ENCODE measurements at places on chromosomes 6 and 20. TPM values are rescaled to one million over a fixed set of nuclear protein-coding genes. Genes with fewer than 3 reads are reported as not detected.

DNA sequence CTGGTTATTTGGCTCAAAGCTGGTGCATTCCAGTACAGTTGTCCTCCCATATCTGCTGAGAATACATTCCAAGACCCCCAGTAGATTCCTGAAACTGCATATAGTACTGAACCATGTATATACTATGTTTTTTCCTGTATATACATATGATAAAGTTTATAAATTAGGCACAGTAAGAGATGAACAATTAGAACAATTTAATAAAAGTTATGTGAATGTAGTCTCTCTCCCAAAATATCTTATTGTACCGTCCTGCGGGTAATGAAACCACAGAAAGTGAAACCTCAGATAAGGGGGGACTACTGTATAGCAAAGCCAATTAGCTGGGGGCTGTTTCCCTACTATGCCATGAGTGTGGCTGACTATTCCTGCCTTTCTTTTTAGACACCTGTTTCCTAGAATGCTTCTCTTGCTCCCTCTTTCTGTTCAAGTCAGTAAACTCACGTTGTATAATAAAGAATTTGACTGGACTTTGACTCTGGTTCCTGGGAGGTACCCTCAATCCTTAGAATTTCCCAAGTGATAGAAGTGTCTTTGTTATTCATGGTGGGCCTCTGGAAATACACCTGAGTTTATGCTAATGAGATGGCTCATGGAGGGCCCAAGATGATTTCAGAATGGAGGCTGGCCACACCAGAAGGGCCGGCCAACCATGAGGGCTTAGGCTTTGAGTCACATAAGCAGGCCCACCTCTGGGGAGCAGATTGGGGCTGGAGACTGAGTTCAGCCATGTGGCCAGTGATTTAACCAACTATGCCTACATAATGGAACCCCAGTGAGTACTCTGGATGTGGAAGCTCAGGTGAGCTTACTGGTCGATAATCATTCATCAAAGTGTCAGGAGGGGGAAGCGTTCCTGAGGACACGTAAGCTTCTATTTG, 689 bp upstream of the BLOC1S5 start:
- H3K27me3 ChIP-seq, result no peaks in the 10 kb centered on the region
- H3K4me3 ChIP-seq, result peak overlapping the region; percentile 19
- peak overlapping the region; percentile 96 for H3K27ac ChIP-seq
- DNase-seq, result peak; percentile 48

- DNase-seq, result no peak
- H3K4me3 ChIP-seq, result no peak overlapping the region
- H3K27ac ChIP-seq, result no peak overlapping the region
- no peaks in the 10 kb centered on the region for H3K36me3 ChIP-seq
- H3K27me3 ChIP-seq, result no peaks in the 10 kb centered on the region
Observed at GRCh38 chr6:152048921-152049320, 241.4 kb downstream of the ESR1 start.

GRCh38 chr6:124743420-124743819, 218.8 kb upstream of the RNF217 start:
- H3K4me1 ChIP-seq, result no peaks in the 10 kb centered on the region
- no peak overlapping the region for H3K4me3 ChIP-seq
- no peaks in the 10 kb centered on the region for H3K36me3 ChIP-seq
- no peaks in the 10 kb centered on the region for H3K27me3 ChIP-seq
- no peak overlapping the region for H3K27ac ChIP-seq

- 0 out of 2 replicates have a peak, but pooled peaks cover 10% of the 10 kb centered on the region for H3K4me1 ChIP-seq
- H3K27me3 ChIP-seq, result no peaks in the 10 kb centered on the region
- H3K4me3 ChIP-seq, result no peak overlapping the region
- no peak for DNase-seq
Observed at GRCh38 chr20:5923493-5923892, 26.8 kb downstream of the TRMT6 start.

The GPR31 gene
- not detected for total RNA-seq

The OPRL1 gene
- 0.51 TPM for total RNA-seq

The NKAIN4 gene
- total RNA-seq, result 2.7 TPM

The NNAT gene
- total RNA-seq, result not detected

All from Caco-2 (cell line).